ENCODE measurements at places on chromosomes 2 and 18.

DNA sequence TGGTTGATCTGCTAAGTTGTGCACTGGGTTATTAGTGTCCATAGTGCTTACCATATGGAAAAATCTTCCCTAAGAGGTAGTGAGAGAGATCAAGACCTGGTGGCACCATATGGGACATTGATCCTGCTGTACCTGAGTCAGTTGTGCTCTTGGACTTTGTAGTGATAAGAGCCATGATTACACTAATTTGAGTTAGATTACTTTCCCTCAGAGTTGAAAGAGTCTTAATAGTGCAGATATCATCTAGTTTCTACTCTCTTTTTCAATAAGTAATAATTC lies 114.2 kb downstream of the KCNE4 start:
- no peak for DNase-seq

DNA sequence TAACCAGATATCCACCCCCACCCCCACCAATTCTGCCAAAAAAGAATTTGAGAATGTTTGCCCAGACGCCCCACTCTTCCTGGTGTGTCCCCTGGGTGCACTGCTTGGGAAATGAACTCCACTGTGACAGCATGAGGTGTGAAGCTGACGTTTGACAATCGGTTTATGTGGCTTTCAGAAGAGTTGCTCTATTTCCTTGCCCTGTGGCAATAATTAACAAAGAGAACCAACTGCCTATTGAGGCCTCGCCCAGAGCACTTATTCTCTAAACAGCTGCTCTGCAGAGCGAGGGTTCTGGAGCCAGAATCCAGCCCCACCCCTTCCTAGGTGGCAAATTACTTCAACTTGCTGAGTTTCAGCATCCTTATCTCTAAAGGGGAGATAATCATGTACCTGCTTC lies 115.8 kb upstream of the SIX3 start:
- no peak for DNase-seq

GRCh38 chr2:108533832-108534583 lies at the start of gene LIMS1:
Gene LIMS1 (plus strand): TSS chr2:108534470. CDS start chr2:108534563, 93 bp downstream.
- peak; percentile 81 for DNase-seq

- DNase-seq, result no peak
Measured at GRCh38 chr2:21270083-21270491, 146.3 kb downstream of the TDRD15 start.

DNA sequence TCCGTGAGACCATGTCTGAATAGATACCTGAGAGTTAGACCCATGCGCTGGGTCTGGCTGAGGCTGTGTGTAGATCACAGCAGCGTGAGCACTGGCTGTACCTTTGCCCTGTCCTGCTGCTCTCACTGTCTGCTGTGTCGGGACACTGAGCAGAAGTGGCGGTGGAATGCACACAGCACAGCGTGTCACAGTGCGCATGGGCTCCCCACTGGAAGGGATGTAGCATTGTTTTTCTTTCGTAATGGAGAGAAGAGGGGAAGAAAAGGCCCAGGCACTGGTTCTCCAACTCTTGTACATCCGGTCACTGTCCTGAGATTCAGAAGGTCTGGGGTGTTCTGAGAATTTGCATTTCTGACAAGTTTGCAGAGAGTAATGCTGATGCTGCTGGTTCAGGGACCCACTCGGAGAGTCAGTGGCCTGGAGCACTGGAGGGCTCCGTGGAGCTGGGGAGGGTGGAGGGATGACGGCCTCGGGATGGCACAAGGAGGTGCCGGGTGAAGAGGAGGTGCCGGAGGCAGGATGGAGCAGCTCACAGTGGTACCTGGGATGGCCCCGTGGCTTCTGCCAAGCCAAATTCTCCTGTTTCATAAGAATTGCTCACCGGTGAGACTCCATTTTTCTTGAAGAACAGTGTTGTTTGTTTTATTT lies 252.8 kb downstream of the LDLRAD4 start:
- no peak for DNase-seq

- DNase-seq, result no peak
Measured at GRCh38 chr2:139080244-139080643, 300.1 kb upstream of the NXPH2 start.

Data from HL-60 (cell line).